NCI-H2171 (cell line): ENCODE measurements at places on chromosomes 2 and 18.

- DNase-seq = no peak
These were observed 54.1 kb downstream of the ARHGEF33 start for GRCh38 chr2:38943784-38944183.

GRCh38 chr2:105411720-105412407 lies 13.0 kb upstream of the FHL2 start:
- DNase-seq = no peak

DNA sequence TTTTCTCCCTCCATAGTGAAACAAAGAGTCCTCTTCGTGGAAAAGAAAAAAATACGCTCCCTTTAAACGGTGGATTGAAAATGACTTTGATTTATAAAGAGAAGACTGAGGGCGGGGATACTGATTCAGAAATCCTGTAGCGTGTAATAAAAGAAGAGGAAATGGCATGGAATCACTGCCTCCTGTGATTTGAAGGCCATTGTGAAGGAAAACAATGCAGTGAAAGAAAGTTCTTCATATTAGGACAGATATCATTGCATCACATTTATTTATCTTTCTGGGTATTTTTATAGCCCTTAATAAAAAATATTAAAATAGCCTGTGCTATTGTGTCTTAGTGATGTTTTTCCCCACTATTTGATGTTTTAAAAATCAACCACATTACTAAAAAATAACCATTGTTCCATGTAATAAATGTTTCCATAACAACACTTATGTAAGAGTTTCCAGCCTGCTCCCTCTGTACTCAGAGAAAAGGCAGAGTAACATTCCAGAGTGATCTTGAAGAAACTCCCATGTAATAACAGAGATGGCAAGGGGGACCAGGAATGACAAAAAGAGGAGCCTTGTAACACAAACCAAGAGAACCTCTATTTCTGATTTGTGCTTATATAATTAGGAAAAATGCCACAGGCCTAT lies 8.0 kb downstream of the MRPL33 start:
- DNase-seq = no peak

- no peak for DNase-seq
These were observed 265.5 kb downstream of the RPRM start for GRCh38 chr2:153213022-153213421.

DNA sequence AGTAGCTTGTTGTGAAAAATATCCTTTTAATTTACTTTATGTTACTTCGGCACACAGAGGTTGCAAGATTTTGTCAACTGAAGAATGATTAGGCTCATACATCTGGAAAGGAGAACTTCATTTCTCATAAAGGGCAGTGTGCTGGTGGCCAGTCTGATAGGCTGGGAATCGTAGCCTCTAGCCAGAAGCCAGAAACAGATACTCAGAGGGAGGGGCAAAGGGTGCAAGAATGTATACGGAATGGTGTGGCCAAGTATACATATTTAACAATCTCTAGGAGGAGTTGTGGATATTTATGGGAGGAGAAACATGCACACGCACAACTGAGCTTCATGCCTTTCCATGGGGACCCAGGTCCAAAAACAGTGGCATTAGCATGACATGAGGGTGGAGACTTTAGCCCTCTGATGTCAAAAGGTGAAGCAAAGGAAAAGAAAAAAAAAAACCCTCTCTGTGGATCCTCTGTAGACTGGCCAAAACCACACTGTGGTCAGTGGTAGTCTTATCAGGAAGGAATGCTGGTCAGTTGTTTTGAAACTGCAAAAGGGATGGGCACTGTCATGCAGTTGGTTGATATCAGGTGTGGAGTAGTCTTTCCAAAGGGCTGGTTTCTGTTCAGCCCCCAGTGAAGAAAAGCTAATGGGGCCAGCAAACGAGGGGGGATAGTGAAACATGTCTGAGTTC lies 34.9 kb upstream of the APCDD1 start:
- DNase-seq = no peak

- no peak for DNase-seq
These were observed 76.3 kb upstream of the FRZB start for GRCh38 chr2:182942756-182943155.

GRCh38 chr2:149225446-149225845 lies 104.9 kb upstream of the LYPD6 start:
- DNase-seq = peak; percentile 32

DNA sequence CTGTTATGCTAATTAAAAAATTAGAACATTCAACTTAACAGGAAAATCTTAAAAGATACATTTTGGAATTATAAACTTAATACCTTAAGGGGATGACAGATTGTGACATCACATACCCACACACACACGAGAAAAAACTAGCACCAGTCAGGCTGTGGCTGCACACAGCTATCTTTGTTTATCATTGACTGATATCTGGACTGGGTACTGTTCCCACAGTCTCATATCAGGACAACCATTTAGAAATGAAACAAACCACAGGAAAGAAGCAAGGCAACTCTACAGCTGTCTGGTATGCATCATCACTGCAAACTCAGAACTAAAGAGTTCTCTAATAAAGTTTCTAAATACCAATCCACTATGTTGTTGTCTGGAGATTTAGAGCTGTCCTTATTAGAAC lies 210.9 kb upstream of the SMAD7 start:
- no peak for DNase-seq

- no peak for DNase-seq
These were observed 220.2 kb downstream of the NDUFA10 start for GRCh38 chr2:239805043-239805329.

- no peak for DNase-seq
These were observed 394.1 kb downstream of the TRIB2 start for GRCh38 chr2:13110825-13111224.

DNA sequence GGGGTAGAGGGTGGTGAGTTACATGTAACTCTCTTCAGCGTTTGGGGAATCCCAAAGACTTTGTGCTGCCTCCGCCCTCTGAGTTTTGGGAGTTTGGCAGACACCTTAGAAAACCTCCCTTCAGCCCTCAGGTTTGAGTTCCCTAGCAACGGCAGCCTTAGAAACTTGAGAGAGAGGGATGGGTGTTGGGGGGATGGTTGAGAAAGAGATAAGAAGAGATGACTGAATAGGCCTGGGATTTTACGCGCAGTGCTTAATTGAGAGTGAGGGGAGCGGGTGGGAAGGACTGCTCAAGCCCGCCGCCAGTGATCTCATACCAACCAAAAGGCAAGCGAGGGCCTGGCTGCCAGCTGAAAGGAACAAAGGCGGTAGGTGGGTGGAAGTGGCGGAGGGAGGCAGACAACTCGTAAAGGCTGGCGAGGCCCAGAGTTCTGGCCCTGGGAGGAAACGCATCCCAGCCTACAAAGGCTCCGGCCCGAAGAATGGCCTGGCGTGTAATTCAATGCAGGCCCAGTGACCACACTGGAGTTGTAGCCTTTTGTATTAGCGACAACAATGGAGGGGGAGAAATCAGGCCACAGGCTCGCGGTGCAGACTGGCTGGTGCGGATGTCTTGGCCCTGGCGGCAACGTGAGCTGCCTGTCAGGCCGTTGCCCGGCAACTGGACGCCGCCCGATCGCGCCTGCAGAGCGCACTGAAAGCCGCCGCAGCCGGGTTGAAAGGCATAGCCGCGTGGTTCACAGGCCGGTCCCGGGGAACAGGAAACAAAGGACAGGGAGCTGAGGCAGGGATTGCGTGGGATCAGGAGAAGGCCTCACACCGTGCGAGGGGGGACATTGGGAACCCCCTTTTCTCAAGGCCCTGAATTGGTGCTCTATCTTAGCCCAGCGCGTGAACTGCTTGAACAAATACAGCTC lies 39.9 kb upstream of the DARS1 start:
- peak; percentile 11 for DNase-seq

- no peak for DNase-seq
These were observed 38.9 kb downstream of the CTAGE1 start for GRCh38 chr18:22378672-22379282.

GRCh38 chr2:9966491-9967022 lies 15.1 kb downstream of the GRHL1 start:
- DNase-seq = no peak

DNA sequence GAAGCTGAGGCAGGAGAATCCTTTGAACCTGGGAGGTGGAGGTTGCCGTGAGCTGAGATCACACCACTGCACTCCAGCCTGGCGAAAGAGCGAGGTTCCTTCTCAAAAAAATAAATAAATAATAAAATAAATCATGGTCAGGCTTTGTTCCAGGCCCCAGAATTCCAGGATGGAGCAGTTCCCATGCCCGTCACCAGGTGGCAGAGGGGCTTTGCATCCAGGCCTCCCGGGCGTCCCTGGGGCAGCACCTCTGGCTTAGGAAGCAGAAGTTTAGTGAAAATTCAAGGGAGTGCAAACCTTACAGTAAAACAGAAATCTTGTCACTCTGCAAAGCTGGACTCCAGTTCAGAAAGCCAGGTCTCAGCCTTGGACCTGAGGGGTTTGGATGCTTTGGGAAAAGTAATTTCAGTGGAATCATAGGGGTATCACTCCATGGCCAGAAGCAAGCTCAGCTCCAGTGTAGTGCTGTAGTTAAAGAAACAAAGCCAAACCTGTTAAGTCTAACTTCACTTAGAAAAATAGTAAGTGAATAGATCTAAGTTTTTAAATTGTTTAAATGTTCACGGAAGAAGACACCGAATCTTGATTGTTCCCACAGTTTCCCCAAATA lies 512.7 kb downstream of the CMPK2 start:
- peak; percentile 33 for DNase-seq

DNA sequence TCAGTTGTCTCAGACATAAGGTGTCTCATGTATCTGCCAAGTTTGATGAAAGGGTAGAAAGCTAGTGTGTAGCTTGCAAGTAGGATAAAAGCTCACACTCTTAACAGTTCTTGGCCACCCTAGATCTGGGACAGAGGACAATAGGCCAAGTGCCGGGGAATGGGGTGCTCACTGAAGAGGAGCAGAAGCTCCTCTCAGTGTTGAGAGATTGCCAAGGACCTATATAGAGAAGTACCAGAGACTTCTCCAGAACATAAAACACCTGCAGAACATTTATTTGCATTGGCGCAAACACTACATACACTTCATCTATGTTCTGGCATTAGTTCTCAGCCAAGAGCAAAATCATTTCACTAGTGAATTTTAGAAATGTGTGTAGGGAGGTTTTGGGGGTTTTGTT lies 2.9 kb upstream of the GTF3C3 start:
- DNase-seq = no peak

GRCh38 chr2:132738223-132738622 lies 68.2 kb upstream of the LYPD1 start:
- DNase-seq = no peak

GRCh38 chr2:216216951-216217903 lies 108.1 kb downstream of the XRCC5 start:
- DNase-seq = no peak

GRCh38 chr2:119389615-119390306 lies 23.0 kb downstream of the DBI start:
- DNase-seq = peak; percentile 8

DNA sequence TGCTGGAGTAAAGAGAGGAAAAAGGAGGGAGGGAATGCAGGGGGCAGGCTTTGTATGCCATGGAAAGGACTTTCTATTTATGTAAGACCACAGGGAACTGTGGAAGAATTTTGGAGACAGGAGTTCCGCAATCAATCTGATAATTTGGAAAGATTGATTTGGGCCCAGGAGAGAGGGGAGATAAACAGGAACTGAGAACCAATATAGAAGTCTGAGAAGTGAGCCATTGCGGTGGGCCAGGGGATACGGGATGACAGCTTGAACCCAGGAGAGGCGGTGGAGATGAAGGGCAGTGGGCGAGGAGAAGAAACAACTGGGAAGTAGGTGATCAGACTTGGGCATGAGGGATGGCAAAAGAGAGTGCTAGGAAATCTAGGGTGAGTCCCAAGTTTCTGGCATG lies 23.7 kb downstream of the RASGRP3 start:
- no peak for DNase-seq

GRCh38 chr2:109676346-109676902 lies 62.3 kb downstream of the SOWAHC start:
- no peak for DNase-seq

DNA sequence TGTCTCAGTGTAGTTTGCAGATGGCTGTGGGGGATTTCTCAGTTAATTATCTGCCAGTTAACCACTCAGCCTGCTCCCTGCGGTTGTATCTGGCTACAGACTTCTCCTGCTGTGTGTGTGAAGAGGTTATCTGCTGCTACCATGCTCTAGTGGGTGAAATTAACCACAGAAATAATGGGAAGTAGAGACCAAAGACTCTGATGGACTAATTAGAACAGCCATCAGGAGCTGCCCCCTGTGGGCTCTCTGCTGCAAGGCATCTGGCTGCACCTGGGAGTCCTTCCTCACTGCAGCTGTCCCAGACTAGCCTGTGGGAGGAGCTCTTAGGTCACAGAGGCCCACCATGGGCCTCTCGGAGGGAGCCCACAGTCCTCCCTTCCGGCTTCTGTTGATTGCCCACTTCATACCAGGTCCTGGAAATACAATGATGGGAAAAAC lies 66.6 kb downstream of the CTIF start:
- DNase-seq = no peak

GRCh38 chr2:237923481-237924163 lies 43.2 kb upstream of the UBE2F start:
- peak; percentile 42 for DNase-seq

DNA sequence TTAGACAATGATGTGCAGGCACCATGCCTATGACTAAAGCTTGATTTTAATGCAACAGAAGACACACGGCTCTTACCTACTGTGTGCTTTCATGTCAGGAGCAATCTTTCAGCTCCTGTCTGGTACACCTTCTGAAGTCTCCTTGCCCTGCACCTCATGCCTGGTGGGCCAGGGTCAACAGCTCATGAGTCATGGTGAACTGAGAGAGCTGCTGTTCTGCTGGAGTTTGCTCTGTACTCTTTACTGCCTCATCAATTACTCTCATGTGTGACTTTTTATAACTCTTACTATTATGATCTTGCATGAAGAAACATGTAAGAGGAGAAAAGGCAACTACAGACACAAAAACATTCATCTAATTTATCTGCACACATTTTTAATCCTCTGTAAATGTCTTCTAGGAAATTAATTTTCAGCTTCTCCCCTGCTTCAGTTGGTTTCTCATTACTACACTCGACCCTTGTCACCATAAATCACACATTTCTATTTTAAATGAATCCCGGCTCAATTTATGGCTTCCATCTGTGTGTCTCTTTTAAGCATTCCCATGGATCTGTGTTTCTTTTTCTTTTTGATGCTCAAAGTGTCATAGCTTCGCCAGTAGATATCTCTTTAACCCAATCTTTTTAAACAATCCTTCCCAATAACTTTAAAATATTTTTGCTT lies 9.7 kb downstream of the SERPINB7 start:
- DNase-seq = no peak

- no peak for DNase-seq
These were observed 45.9 kb downstream of the FAM228A start for GRCh38 chr2:24220554-24221291.

DNA sequence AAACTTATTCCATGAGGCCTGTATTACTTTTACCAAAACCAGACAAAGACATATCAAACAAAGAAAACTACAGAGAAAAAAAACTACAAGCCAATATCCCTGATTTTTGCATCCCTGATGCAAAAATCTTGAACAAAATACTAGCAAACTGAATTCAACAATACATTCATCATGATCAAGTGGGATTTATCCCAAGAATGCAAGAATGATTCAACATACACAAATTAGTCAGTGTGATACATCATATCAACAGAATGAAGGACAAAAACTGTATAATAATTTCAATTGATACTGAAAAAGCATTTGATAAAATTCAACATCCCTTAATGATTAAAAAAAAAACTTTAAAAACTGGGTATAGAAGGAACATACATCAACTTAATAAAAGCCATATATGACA lies 106.8 kb downstream of the SLC39A10 start:
- no peak for DNase-seq
